Muscle of arm (tissue), 14 donors: ENCODE measurements at places on chromosomes 6 and 20. TPM values are rescaled to one million over a fixed set of nuclear protein-coding genes. Genes with fewer than 3 reads are reported as not detected.

DNA sequence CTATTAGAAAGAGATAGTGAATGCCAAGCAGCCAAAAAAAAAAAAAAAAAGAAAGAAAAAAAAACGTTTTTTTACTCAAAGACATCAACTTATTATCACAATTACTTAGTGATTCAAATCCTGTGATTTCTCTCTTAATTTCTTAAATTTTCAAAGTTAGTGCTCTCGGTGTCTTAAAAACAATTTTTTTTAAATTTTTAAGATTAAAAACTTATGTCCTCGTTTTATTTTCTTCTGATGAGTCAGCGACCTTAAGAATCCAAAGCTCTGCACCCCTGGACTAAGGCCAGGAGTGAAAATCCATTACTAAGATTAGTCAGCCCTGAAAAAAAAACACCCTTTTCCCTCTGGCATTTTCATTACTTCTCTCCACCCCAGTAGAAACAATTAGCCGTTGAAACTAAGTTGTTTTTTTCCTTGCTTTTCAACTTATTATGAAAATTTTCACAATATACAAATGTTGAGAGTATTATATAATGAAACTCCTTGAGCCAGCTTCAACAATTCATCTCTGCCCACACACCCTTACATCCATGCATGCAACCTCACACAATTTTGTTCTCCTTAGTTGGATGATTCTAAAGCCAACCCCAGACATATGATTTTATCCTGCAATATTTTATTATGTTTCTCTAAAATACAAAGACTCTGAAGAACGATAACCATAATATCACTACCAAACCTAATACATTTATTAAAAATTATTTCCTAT is 85.6 kb upstream of the CARMIL1 start:
- peak; percentile 70 for DNase-seq

DNA sequence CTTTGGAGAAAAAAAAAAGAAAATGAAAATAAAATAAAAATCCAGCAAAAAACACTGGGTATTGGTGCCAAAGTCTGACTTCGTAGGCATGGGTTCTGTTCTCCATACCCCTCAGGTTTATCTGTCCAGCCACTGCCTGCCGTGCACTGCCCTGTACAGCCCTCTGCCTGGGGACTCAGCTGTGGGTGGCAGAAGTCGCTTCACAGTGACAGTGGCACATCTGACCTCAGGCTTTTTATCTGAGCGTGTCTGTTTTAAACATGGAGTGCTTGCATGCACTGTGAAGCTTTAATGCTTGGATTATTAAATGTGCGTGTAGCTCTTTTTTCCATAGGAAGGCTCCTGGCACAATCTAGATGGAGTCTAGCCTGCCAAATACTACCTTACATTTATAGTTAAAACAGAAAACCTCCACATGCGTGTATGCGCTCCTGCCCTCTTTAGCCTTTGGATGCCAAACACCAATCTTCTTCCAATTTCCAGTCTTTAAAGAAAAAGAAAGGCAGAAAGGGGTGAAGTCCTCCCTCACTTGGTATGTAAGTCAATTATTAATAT is 375.5 kb downstream of the UTRN start:
- DNase-seq, result peak; percentile 34

- DNase-seq, result no peak
Measured at GRCh38 chr20:11222243-11222642, 548.4 kb upstream of the JAG1 start.

DNA sequence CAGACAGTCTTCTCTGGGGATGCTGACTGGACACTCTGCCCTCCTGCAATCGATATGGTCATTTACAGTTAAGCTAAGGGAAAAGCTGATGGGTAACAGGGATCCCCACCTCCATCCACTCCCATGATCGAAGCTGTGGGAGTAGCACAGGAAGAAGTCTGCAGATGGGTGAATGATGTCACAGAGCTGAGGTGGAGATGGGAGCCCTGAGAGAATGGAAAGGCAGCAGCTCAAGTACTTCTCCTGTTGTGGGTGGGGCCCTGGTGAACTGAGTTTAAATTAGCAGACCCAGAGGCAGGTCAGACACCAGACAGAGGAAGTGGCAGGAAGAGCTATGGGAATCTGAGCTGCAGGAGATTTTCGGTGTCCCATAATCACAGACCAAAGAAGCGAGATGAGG is 29.0 kb downstream of the HDGFL1 start:
- DNase-seq, result peak; percentile 23

- no peak for DNase-seq
Measured at GRCh38 chr20:35306931-35307517, 14.8 kb upstream of the FAM83C start.

GRCh38 chr6:88666901-88667300 is 296.5 kb downstream of the RNGTT start:
- no peak for DNase-seq

DNA sequence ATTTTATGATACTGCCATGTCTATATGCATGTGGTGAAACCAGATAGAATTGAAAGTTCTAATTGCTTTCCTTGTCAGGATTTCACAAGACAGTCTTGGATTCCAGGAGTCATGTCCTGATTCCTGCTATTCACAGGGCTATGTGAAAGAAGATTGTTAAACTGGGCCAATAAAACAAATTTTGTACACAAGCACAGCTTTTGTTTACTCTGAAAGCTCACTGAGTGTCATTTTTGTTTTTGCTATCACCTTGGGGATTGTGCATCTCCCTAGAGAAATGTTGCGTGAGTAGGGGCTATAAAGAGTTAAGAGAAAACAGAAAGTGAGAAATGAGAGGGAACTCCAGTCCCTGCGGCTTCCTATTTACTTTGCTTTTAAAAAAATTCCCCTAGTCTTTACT is 627.5 kb downstream of the PKHD1 start:
- no peak for DNase-seq

- no peak for DNase-seq
Measured at GRCh38 chr6:92023410-92023966, 1395.9 kb downstream of the EPHA7 start.

GRCh38 chr6:18241208-18242038 is 22.9 kb downstream of the DEK start:
- no peak for DNase-seq

- DNase-seq, result no peak
Measured at GRCh38 chr6:157547112-157547511, 166.1 kb downstream of the ZDHHC14 start.

GRCh38 chr6:94269256-94269655 is 849.9 kb upstream of the EPHA7 start:
- DNase-seq, result no peak

Gene SIRPA
- 20.9 TPM for polyA plus RNA-seq

Gene MSH5
- 9.8 TPM for polyA plus RNA-seq

Gene RPL10A
- 2,007 TPM for polyA plus RNA-seq

Gene SMOC2
- 112 TPM for polyA plus RNA-seq

Gene RING1
- polyA plus RNA-seq, result 26.1 TPM

Gene SUMO4
- not detected for polyA plus RNA-seq

Gene ZNF334
- 11.7 TPM for polyA plus RNA-seq

Gene RFX6
- not detected for polyA plus RNA-seq

Gene TPBG
- 11.2 TPM for polyA plus RNA-seq
